ENCODE measurements at places on chromosomes 1 and 21.

- no peak for DNase-seq
These were observed 10.1 kb downstream of the C1orf162 start for GRCh38 chr1:111483876-111484275.

- peak; percentile 30 for DNase-seq
These were observed 4.2 kb downstream of the MANEAL start for GRCh38 chr1:37797750-37798345.

DNA sequence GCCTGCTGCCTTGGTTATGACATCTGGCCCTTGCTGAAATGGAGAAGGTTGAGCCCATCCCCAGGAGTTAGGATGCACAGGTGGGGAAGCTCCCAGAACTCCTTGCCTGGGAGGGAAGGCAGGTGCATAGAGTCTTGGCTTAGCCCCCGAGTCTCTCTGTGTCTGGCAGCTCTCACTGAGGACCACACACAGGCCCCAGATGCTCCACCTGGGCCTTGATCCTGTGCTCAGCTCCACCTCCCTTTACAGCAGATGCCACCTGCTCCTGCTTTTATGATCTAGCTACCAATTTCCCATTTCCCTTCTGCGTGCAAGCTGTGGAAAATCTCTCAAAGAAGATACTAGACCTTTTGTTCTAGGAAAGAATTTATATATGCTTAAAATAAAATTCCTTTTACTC lies 28.8 kb upstream of the KCNJ6 start:
- DNase-seq = no peak

DNA sequence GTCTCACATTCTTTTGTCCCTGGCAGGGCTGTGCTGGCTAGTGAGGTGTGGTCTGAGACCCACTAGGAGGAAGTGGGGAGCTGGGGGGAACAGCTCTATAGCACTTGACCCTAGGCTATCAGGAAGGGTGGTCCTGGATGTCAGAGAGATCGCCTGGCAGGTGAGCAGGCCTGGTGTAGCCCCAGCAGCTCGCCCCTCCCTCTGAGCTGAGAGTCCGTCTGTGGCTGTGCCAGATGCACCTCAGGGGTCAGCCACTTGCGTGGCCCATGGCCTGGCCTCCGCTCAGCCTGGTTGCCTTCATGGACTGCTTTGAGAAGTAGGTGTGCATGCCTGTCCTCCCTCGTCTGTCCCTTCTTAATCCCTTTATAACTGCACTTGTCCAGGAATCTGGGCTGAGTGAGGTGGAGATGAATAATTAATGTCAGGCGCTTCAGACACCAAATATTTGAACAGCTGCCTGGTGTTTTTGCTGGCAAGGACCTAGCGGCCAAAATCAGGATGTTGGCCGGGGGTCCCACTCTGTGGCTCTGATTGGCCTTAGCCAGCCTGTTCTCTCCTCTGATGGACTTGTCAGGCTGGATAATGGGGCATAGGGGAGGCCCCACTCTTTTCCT lies 30.5 kb downstream of the TMEM53 start:
- DNase-seq = no peak

DNA sequence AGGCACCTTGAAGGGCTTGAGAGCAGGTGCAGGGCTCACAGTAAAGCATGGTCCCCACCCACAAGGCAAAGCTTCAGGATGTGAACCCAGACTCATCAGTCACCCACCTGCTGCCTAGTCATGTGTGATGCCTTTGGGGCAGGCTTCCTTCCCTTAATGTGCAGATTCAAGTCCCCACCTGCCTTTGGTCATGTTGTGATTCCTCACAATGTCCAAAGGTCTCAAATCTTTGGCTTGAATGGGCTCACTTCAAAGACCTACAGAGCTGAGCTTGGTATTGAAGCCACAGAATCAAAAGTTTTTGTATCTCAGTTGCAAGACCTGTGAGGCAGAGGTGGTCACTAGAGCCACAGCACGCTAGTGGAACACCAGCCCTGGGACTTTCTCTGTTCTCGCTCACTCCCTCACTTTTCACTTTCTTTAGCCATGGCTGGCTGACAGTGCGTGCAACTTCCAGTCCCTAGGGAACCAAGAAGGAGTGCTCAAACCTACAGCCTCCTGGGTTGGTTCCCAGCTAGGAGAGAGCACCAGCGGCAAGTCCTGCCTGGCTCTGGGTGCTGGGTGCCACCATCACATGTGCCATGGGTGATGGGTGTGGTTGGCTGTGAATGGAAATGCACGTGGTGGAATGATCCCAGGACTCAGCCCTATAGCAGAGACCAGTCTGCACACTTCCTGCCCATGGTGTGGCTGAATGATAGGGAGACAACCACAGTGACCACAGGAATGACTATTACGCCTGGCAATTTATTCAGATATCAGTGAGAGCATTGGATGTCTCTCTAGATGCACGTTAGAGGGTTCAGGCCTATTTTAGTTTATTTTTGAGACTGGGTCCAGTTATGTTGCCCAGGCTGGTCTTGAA lies 26.4 kb upstream of the CLIC6 start:
- DNase-seq = peak; percentile 35

Measured in fibroblast of the aortic adventitia (primary cell).